RKO (cell line): ENCODE measurements at places on chromosomes 3 and 15.

DNA sequence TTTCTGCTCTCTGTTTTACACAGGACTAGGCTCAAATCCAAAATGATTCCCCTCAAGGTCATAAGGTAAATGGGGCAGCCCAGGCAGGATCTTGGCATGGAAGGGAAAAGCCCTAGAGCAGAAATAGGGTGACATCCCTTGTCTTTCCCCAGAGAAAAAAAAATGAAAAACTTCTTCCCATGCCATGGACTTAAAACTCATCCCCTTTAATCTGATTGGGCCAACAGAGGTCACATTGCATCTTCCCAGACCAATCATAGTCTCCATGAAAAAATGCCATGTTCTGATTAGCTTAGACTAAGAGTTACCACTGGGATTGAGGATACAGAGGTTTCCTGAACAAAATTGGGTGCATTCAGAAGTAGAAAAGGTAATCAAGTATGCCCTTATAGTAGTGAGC lies 241.3 kb upstream of the LRTM1 start:
- DNase-seq, result no peak

DNA sequence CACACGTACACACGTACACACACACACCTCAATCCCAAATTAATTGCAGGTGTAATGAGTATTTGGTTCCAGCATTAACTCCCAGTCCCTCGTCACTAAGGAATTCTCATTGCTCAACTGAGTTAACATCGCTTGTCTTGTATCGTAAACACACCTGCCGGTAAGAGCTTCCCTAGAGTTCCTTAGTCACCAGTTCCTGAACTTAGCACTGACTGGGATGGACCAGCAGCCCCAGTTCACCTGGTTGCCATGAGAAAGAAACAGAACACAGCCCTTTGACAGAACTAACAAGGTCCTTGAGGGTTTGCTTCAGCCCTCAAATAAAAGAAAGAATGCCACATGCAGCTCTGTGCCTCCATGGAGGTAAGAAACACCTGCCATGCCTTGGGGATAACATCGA lies 66.3 kb upstream of the SLCO3A1 start:
- no peak for DNase-seq

DNA sequence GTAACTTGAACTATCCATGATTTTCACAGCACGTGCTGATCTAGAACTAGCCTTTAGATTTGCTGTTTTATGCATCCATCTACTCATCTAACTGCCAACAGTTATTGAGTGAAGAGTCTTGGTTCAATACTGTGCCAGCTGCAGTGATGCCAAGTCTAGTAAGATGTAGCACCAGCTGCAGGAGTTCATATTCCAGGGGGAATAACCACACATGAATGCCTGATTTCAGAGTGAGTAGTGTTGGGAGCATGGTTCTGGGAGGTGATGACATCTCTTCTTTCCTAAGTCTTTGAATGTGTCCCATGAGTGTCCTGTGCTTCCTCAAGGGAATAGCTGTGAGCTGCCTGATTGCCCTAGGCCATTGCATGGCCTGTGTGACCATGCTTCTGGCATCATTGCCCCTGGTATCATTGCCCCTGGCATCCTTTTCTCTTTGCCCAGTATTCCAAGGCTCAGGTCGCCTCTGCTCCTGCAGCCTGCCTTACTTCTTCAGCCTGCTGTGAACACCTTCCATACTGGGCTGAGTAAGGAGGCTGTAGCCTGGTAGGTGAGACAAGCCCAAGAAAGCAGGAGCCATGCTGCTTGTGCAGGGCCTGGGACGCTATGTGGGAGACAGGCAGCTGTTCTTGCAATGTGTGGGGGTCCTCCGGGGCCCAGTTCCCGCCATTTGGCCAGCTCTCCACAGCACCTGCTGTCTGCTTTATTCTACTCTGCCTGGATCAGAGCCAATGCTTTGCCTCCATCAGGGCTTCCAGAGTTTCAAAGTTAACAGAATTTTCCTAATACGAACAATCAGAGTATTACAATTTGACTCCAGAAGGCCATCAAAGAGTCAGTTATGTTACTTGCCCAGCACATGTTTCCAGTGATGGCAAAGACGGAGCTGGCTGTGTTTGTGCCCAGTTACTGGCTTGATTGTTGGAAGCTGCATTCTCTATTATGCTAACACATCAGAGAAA lies 73.2 kb downstream of the CLSTN2 start:
- DNase-seq, result no peak

DNA sequence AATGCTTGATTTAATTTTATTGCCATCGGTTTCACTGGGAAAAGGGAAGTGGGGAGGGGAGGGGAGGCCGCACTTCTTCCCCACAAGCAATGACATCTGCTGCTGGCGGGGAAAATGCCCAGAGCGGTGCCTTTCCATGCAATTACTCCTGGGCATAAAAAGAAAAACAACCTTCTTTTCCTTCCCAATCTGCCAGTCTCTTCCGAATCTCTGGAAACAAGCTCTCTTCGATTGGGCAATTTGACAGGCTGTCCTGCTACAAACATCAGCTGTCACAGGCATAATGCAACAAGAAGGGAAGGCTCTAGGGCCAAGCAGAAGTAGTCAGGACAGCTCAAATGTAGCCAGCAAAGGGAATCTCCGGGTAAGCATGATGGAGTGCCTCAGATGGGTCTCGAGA lies 93.4 kb upstream of the STRIT1 start:
- no peak for DNase-seq

- DNase-seq, result no peak
Observed at GRCh38 chr15:40875991-40876730, 2.1 kb upstream of the RHOV start.

- DNase-seq, result no peak
Observed at GRCh38 chr3:178948546-178948945, 123.1 kb downstream of the ZMAT3 start.

DNA sequence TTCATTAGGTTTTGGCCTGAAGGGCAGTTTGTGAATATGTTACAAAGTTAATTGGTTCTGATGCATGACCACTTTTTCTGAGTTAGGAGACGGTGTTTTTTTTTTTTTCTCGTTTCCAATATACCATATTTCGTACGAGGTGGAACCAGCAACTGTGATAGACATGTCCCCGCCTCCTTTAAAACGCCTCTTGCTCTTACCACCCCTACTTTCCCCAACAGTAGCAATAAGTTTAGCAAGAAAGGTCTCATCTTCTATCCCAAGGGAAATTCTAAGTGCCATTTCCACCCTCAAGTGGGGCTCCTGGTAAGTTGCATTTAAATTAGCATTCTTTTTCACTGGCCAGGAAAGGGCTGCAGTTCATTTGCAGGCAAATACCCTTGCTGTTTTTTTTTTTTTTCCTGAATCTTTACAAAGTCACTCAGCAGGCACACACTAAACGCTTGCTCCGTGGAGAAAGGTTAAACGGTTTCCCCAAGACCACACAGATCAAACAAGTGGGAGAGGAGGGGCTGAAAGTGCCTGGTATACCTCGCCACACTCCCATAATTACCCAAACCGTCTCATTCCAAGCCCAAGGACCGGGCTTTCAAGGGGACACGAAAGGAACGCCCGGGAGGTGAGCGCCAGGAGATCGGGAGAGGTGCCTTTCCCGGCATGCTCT lies 39.5 kb upstream of the MGA start:
- DNase-seq, result no peak

- DNase-seq, result no peak
Observed at GRCh38 chr3:16739541-16740105, 134.4 kb upstream of the DAZL start.

GRCh38 chr15:69421498-69421897 lies 7.3 kb downstream of the KIF23 start:
- no peak for DNase-seq

- no peak for DNase-seq
Observed at GRCh38 chr3:193391902-193392301, 13.3 kb upstream of the ATP13A5 start.

- peak; percentile 36 for DNase-seq
Observed at GRCh38 chr3:63193647-63194046, 84.5 kb upstream of the SYNPR start.

GRCh38 chr15:66901336-66902100 lies 163.9 kb upstream of the SMAD3 start:
- no peak for DNase-seq

DNA sequence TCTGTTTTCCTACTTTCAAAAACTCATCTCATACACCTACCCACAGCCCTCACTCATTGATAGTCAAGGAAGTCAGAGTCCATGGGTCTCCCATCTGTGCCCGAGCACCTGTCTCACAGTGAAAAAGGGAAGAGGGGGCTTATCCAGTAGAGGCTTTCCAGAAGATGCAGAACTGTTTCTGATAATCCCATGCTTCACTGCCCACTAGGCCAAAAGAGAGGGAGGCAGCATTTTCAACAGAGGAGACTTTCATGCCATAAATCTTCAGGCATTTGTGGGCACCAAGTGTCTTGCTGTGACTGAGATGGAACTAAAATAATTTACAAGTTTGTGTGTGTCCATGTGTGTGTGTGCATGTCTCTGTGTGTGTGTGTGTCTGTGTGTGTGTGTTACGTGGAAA lies 117.9 kb upstream of the PHLDB2 start:
- no peak for DNase-seq

- DNase-seq, result no peak
Observed at GRCh38 chr15:51024735-51025453, 69.8 kb downstream of the TNFAIP8L3 start.

- DNase-seq, result no peak
Observed at GRCh38 chr3:54283470-54283869, 161.1 kb downstream of the CACNA2D3 start.

DNA sequence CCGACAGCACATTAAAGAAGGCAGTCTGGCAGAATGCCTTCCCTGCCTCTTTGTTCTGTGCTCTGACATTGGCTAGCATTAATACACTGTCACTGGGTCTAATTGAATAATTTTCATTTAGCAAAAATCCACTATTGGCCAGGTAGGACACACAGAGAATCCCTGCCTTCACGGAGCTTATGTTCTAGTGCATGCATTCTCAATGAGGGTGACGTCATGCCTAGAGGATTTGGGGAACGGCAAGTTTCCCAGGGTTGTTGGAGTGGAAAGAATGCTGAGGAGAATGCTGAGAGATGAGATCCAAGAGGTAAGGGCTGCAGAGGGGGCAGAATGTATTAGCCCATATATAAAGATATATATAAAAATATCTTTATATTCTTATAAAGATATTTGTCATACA lies 284.7 kb downstream of the ERC2 start:
- DNase-seq, result no peak

- no peak for DNase-seq
Observed at GRCh38 chr15:97841558-97841957, 118.9 kb upstream of the ARRDC4 start.

GRCh38 chr15:56468401-56468800 lies 3.5 kb upstream of the MNS1 start:
- peak; percentile 17 for DNase-seq

GRCh38 chr3:141659821-141660613 lies 78.1 kb upstream of the RNF7 start:
- DNase-seq, result peak; percentile 47

- DNase-seq, result no peak
Observed at GRCh38 chr3:25618028-25618427, 46.7 kb downstream of the TOP2B start.

- peak; percentile 76 for DNase-seq
Observed at GRCh38 chr3:100316641-100317069, 17.9 kb upstream of the NIT2 start.

- no peak for DNase-seq
Observed at GRCh38 chr3:38011111-38011510, 18.3 kb downstream of the PLCD1 start.

DNA sequence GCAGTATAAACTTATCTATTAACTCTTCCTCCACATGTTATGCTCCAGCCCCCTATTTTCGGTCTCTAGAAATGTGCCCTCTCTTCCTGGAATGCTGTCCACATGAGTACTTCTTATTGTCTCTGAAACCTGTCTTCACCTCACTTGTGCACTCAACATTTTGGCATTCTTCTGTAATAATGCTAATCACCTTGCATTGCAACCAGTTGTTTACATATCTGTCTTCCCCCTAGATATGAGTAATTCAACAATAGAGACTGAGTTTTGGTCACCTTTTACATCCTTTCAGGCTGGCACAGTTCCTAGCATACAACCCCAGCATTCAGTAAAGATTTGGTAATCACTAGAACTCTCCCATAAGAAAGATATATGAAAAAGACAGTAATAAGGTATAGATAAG lies 17.2 kb downstream of the CCDC80 start:
- no peak for DNase-seq

DNA sequence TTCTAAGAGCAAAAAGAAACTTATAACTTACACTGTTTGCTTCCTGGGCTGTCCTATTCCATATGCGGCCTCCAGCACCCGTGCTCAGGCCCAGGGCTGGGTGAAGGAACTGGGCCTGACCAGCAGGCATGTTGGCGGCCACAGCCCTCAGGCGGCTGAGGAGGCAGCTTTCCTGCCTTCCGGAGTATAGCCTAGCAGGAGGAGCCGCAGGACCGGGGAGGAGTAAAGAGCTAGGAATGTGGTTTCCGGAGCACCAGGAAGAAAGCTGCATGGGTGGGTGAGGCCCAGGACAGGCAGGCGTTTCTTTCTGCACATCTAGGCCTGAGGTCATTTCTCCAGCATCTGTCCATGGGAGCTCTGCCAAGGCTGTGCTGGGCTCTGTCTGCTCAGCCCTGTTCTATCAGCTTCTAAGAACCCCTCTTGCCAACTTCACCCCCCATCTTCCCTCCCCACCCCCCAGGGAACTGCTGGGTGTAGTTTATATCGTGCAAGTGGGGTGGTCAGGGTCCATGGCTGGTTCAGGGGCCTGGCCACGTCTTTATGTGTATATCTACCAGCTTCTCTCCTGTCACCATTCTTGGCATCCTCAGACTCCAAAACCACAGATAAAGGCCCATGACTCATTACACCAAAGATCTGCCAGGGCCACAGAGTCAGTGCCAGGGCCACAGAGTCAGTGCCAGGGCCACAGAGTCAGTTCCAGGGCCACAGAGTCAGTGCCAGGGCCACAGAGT lies 7.8 kb upstream of the KIF7 start:
- no peak for DNase-seq

DNA sequence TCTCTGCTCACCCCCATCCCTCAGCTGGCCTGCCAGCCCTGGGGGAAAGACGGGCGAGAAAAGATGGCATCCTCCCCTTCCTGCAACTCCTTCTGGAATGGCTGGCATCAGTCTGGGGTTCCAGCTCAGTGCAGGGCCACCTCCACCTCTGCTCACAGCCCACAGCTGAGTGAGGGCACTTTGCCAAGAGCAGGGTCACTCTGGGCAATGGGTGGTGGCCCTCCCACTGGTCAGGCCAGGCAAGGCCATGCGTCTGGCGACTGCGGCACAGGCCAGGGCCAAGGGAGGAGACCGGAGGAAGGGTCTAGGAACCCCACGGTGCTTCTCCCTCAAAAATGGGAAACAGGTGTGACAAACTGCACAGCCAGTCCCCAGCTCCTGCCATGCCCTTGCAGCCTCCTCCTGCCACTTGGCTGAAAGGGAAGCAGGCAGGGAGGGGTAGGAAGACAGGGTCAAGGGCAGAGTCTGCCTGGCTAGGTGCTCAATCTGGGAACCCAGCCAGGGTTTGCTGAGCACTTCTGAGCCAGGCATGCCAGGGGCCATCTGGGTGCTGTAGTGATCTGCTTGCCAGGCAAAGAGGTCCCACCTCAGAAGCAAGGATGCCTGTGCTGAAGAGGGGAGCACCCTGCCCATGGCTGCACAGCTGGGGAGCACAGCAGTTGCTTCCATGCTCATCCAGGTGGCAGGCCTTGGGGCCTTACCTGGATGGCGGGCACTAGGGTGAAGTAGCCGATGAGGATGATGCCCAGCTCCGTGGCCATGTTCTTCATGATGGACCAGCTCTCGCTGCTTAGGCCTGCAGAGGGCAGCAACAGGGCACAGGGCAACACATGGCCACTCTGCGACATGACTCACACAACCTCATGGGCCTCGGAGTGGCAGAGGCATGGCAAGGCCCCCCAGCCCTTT lies 41.2 kb downstream of the PTPN23 start:
- DNase-seq, result peak; percentile 54

GRCh38 chr3:132038198-132038825 lies 3.5 kb upstream of the CPNE4 start:
- DNase-seq, result peak; percentile 55
